NK-92 treated with Interleukin-12 subunit alpha and Interleukin-12 subunit beta, amount 100 ng/mL, for 24 hours (cell line): ENCODE measurements at places on chromosomes 3 and 15.

DNA sequence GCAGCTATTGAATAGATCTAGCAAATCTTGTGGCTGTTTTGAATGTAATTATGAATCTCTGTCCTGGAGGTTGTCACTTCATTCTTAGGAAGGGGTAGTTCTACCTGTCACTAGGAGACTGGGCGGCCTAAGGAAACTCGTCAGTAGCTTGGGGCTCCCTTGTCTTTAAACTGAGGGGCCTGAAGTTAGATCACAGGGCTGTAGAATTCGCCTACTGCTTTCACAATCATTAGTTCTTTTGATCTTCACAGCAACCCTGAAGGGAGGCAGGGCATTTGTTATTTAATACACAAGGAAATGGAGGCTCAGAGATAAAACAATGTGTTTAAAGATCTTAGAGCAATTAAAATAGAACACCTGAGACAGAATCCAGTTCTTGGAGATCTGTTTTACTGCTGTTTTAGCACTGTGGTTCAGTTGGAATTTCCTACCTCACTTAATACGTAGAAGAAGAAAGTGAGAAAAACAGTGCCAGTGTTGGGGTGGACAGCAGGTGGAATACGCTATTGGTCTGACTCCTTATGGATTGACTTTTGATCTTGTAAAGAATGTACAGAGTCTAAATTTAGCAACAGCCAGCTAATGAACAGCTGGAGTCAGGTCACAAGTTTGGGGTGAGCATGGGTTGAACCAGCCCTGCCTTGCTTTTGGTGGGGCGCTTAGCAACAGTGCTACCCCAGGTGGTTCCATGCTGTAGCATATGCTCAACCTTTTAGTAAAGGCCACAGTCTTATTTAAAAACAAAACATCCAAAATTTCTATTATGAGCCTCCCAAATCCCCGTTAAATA is 71.4 kb upstream of the BHLHE40 start:
- DNase-seq = no peak

- no peak for DNase-seq
Measured at GRCh38 chr3:50254577-50255250, 14.2 kb upstream of the SEMA3B start.

GRCh38 chr15:67152429-67152828 is 87.0 kb downstream of the SMAD3 start:
- no peak for DNase-seq

DNA sequence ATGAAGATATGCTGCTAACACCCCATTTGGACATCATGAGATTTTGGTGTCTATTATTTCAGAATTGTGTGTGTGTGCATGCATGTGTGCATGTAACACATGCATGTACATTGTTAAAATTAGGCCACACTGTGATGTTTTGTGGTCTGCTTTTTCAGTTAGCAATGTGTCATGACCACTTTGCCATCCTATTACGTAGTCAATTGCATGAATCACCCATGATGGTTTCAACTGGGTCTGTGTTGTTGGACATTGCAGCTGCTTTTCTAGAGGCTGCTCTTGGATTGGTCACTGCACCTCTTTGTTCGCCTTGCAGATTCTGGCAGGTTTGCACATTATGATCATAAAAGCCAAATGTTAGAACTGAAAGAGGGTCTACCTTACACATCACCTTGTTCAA is 101.0 kb upstream of the THBS1 start:
- DNase-seq = peak; percentile 20

DNA sequence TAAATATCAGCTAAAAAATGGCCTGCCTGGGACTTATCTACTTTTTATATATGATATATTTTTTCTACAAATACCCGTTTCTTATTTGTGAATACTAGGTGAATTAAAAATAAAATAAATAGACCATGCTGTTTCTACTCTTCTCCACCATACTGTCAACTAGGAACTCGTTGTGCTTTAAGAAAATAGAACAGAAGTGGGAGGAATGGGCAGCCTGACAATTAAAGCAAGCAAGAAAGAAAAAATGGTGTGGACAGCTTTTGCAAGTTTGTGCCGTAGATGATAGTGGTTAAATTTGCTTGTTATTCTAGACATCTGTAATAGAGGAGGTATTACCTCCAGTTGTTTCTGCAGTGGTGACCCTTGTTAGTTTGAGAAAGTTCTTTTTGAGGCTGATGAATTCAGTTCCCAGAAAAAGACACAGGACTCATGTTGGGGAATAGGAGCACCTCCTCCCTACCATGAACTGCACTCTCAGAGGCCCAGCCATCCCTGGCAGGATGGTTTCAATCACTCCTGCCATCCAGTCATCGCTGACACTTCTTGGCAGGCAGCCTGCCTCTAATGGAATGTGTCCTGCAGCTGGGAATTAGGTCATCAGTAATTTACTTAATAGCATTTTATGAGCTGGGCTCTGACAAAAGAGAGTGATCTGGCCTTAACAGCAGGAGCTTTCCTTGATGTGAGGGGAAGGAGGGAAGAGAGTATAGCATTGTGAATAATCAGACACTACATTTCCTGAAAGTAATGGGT is 105.0 kb upstream of the GAP43 start:
- no peak for DNase-seq

DNA sequence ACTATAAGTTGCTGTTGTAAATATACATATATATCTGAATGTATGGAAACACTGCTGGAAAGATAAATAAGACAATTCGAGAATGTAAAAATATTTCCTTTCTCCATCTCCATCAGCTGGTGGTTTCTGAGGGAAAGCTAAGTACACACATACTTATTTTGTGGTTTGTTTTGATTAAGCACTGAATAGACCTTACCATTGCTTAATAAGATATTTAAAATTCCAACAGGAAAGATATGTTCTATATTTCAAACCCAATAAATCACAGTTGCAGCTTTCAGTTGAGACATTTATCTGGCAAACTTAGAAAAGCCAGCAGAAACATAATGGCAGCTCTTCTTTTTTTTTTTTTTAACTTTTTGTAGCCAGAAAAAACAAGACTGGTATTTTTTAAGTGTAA is 160.4 kb downstream of the VGLL3 start:
- no peak for DNase-seq

DNA sequence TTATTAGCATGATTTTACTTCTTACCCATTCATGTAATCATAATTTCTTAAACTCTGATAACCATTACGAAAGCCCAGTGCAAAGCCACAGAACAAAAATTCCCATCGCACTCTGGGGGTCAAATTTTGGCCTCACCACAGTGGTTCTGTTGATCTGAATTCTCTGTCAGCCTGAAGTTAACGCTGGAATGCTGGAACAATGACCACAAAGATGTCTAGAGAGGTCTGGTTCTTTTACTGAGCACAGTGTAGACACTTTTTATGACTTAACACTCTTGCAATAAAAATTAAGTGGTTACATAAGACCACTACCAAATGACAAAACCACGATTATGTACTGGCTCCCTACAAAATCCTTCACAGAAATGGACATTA is 94.7 kb downstream of the PDZRN3 start:
- no peak for DNase-seq

DNA sequence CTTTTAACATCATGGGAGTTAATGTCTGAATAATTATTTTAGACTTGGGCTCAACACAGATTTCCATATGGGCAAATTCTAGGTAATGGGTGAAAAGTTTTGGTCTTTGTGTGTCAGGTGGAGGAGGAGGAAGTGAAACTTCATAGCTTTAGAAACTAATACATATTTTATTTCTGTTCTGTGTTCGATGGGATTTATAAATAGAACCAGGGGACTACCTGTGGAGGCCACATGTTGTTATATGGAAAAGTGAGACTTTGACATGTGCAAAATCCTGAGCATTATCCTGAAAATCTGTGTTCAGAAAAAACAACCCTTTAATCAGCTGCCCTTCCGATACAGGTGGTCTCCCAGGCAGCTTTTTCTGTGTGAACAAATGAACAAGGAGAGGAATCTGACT is 209.5 kb downstream of the SOX2 start:
- DNase-seq = no peak

- DNase-seq = no peak
Measured at GRCh38 chr15:52005748-52006701, 13.0 kb upstream of the MAPK6 start.

DNA sequence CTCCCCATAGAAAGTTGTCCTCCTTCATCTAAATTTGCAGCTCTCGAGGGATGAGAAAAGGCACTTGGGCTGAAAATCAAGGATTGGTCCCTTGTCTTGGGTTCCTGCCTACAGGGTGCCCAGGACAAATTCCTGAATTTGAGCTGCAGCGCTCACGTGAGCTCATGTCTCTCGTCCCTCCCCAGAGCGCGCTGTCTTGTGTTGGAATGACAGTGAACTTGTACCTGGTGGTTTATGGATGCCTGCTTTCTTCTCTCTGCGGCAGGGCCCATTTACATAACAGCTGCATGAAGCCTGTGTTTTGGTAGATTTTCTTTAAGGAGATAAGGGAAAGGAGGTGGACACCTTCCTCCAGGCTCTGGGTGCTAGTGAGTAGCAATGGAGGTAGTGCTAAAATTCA is 4.3 kb downstream of the RYR3 start:
- DNase-seq = no peak

DNA sequence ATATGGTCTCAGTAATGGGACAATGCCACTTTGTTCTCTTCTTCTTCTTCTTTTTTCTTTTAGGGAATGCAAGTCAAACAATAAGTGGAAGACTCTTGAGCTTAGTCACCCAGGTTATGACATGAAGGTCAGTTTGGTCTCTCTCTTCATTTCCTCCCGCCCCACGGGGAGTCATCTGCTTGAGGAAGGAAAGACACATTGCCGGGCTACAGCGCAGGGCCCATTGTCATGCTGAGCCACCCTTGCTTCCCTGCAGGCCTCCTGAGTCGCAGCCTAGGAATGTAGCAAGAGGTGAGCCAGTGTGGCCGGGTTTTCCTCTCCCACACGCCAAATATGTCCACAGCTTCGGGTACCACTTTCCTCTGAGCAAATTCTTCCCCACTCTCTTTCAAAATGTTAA is 47.6 kb downstream of the RAP2B start:
- no peak for DNase-seq

DNA sequence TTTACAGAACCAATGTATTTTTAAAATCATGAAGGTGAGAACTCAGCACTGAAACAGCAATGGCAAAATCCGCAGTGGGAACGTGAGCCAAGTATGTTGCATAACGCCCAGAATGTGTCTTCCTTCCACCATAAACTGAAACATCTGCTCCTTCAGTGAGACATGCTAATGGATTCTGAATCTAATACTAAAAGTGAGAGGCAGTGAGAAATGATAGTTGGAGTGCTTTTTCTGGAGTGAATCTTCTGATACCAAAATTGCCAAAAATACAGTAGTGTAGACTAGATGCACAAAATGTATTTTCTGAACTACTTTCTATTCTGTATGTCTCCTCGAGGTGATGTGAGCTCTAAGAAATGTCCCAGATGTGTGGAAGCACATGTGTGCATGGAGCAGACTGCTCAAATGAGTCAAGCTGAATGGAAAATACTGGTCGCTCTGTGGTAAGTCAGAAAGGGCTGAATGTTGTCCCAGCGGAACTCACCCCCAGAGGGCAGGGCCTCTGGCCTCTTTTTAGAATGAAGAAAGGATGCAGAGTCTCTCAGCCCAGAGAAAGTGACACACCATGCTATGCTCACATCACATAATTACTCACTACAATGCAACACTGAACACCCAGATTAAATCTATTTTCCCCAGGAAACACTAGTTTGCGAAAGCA is 73.0 kb downstream of the ATP10A start:
- no peak for DNase-seq

DNA sequence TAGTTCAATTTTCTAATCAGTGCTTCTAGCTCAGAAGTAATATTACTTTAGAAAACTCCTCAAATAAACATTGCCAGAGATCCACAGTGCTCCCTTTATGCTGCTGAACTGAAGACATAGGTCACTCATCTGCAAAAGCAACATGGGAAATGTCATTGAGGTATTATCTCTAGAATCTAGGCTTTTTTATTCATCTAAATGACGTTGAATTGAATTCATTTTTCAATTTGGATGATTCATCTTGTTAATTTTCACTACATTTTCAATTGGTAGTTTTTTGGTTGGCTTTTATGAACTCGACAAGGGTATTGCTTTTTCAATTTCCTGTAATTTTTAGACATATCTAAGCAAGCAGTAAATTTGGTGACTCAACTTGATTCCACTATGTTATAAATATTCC is 275.4 kb downstream of the NFKBIZ start:
- no peak for DNase-seq

DNA sequence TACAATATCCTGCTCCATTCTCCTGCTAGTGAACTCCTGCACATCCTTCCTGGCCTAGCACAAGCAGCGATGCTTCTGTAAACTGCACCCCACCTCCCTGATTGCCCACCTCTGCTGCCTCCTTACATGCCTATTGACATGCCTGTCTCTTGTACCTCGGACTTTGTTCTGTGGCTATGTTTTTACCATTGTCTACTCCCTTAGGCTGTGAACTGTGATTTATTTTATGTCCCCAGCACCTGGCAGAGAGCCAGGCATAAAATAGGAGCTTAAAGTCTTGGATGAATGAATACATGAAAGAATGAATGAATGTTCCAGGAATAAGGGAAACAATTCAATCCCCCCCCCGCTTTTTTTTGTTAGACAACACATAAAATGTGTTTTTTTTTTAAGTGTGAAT is 210.0 kb downstream of the MYRIP start:
- DNase-seq = no peak

DNA sequence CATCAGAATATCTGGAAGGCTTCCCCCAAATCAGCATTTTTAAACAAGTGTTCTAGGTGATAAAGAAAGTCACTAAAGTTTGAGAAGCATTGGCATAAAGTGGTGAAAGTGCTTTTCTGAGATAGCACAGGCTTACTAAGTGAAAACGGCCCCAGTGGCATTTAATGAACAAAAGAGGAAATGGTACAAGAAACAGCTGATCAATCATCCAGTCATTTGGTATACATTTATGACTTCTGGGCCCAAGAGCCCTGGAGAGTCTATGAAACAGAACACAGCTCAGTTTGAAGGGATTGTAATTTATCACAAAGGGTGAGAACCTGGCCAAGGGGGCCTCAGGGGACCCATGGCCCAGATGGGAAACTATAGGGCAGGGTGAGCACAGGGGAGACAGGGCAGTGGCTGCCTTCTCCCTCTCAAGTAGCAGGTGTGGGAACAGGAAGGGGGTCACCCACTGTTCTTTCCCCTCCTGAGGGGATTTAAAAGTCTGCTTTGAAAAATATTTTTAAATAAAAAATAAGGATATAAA is 265.5 kb upstream of the ROPN1 start:
- no peak for DNase-seq
